Activated effector memory CD4-positive, alpha-beta T cell treated with Interleukin-2 at 50 U/mL for 16 hours (primary cell): ENCODE measurements at places on chromosomes 5 and 9.

- no peak for DNase-seq
Measured at GRCh38 chr9:7354704-7355103, 444.9 kb downstream of the DMAC1 start.

- no peak for DNase-seq
Measured at GRCh38 chr5:12668564-12668963, 764.3 kb upstream of the CTNND2 start.

DNA sequence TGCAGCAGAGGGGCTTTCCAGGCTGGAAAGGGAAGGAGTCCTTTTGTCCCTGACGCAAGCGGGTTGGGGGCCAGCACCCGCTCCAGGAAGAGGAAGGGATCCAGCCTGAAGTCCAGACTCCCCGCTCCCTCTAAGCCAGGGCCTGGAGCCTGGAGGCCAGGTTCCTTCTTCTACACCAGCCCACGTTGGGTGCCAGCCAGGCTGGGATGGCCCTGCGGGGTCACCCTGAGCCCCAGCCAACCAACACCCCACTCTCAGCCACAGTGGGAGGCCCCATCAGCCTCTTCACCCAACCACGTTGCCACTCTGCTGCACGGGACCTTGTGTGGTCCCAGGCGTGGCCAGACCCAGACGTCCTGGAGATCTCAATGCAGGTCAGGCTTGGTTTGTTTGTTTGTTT lies 970 bp upstream of the FUT7 start:
- no peak for DNase-seq

GRCh38 chr9:94289691-94290090 lies 30.6 kb downstream of the ZNF169 start:
- no peak for DNase-seq

- no peak for DNase-seq
Measured at GRCh38 chr5:139263536-139263935, 30.0 kb upstream of the MATR3 start.

DNA sequence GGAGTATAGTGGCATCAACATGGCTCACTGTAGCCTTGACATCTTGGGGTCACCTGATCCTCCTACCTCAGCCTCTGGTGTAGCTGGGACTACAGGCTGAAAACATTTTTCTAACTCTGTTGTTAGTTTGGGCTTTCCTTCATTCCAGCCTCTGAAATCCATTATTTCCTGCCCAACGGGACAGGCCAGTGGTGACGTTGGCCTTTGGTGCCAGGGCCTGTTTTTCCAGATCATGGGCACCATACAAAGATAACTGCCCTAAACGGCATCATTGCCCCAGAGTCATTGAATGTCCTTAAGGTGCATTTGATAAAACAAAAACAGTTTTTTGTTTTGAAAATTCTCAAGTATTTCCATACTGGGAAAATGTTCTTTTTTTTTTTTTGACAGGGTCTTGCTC lies 32.1 kb downstream of the PIK3R1 start:
- no peak for DNase-seq

DNA sequence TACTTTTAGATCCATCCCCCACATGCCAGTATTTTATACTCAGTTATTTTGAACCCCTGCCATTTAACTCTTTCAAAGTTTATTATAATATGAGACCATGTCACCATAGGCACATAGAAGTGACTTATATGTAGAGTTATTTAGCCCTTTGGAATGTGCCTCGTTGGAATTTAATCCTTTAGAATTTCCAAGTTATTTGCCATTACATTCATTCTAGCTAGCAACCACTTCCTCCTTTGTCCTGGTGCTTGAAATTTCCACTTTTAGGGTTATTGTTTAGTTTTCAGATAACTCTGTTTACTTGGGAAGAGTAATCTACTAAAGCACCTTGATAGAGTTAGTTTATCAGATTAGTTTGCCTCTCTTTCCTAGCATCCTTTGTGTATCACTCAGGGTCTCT lies 82.8 kb upstream of the TLE1 start:
- no peak for DNase-seq

DNA sequence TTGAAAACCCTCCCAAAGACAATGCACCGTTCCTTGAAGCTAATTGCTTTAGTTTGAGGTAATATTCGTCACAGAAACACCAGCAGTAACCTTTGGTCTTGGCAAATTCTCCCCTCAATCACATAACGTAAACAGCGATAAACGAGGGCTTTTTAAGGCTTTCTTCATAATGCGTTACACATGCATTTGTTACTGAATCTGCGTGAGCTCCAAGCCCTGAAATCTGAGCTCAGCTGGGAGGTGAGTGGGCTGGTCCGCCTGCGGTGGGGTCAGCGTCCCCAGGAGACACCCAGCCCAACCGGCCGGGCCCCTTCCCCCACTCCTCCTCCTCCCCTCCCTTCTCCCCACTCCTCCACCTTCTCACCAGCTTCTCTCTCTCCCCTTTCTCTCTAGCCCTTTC lies 91.1 kb downstream of the BARX1 start:
- DNase-seq, result no peak

GRCh38 chr5:170633235-170634081 lies 129.6 kb downstream of the KCNIP1 start:
- DNase-seq, result no peak

GRCh38 chr9:88757406-88758010 lies 222.5 kb downstream of the NXNL2 start:
- DNase-seq, result no peak

DNA sequence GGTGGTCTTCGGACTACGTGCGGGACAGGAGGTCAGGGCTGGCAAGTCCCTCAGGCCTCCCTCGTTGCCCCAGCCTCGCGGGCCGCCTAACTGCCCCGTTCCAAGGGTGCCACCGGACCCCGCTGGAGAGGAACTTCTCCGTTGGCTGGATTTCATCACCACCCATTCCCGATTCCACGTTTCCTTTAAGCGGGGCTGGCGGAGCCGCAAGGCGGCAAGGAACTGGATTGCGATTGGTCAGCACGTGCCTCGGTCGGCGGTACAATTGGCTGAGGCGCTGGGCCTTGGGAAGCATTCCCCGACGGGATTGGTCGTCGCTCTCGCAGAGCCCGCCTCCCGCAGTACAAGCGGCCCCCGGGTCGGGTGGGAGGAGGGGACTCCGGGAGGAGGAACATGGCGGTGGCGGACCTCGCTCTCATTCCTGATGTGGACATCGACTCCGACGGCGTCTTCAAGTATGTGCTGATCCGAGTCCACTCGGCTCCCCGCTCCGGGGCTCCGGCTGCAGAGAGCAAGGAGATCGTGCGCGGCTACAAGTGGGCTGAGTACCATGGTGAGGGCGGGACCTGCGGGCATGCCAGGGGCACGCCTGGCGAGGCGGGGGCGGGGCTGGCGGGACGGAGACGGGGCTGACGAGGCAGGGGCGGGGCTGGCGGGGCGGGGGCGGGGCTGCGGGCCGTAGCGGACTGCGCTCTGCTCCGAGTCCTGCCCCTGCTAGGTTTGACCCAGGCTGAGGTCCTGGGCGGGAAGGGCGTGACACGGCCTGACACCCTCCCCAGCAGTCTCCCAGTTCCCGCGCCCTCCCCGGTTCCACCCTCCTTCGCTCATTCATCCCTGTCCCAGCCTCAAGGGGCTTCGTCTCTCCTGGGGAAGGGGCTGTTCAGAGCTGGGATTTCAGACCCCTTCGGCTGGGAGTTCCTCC lies at the start of gene PHPT1:
Gene PHPT1 (plus strand): TSS at position 372 of the 922 bp plus-strand sequence. CDS start 22 bp downstream, at position 394.
- DNase-seq, result peak; percentile 94

- no peak for DNase-seq
Measured at GRCh38 chr5:118854819-118855218, 133.5 kb downstream of the DTWD2 start.

DNA sequence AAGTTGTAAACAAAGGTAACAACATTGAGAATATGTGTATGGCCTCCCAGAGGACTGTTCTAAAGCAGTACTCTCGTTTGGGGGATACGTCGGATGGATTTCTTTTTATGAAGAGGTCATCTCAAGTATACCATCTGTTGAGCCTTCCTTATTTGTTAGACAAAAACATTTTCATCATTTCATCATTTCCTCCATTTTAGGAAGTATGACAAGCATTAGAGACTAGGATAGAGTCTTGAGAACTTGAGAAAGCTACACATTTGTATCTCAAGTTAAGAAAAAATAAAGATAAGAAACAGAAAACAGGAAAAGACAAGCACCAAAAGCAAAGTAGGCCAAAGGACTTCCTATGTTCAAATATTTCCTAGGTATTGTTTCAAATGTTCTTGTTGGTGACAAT lies 307.0 kb downstream of the EFNA5 start:
- no peak for DNase-seq
